C1 segment of cervical spinal cord (tissue), 14 donors: ENCODE measurements at places on chromosomes 11 and 22.

- DNase-seq = no peak
These were observed 23.7 kb upstream of the MICAL3 start for GRCh38 chr22:18048041-18048440.

DNA sequence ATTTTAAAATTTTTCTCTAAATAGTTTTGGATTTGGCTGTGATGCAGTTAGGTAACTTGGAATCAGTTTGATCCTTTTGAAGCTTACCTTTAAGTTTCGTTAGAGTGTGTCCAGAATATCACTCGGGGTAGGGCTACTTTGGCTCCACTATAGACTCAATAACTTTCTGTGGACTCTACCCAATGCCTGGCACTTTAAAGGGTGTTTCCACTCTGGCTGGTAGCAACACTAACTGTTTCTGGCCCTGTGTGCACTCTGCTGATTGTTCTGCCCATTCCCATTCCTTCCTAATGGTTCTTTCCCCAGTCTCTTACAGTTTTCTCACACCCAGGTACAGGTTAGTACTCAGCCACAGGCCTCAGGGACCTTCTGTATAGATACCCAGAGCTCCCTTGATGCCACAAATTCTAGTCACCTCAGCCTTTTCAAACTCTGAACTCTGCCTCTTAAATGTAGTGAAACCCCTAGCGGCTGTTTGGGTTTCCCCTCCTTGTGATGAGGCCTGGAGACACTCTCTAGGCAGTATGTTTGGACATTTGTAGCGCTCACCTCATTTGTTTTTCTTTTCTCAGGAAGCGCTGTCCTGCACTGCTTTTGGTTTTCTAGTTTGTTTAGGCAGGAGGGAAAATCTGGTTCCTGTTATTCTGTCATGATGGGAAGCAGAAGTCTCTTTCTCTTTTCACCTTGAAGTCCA, 16.8 kb downstream of the CUL5 start:
- no peak for DNase-seq

DNA sequence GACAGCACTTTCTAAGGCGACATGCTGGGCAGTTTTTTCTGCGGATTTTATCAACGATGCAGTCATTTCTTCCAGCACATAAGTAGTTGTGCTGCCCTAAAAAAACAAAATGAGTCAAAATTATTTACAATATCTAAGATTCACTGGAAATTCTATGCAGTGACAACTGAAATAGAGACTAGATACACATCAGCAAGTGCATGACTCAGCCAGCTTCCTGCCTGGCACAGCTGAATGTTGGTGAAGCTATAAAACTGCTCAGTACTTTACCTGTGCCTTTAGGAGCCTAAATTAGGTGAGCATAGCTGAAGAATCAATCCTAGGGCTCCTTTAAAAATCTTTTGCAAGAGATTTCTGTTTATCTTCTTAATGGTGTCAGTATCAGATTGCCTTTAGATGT, 37.8 kb downstream of the PGR start:
- DNase-seq = no peak

GRCh38 chr11:15607361-15608036, 492.8 kb downstream of the INSC start:
- DNase-seq = no peak

- no peak for DNase-seq
These were observed 1.6 kb downstream of the SESN3 start for GRCh38 chr11:95229199-95229992.

- DNase-seq = no peak
These were observed 53.2 kb downstream of the IRAG1 start for GRCh38 chr11:10640308-10640707.

GRCh38 chr11:111741751-111742150, 24.4 kb downstream of the PPP2R1B start:
- DNase-seq = no peak

DNA sequence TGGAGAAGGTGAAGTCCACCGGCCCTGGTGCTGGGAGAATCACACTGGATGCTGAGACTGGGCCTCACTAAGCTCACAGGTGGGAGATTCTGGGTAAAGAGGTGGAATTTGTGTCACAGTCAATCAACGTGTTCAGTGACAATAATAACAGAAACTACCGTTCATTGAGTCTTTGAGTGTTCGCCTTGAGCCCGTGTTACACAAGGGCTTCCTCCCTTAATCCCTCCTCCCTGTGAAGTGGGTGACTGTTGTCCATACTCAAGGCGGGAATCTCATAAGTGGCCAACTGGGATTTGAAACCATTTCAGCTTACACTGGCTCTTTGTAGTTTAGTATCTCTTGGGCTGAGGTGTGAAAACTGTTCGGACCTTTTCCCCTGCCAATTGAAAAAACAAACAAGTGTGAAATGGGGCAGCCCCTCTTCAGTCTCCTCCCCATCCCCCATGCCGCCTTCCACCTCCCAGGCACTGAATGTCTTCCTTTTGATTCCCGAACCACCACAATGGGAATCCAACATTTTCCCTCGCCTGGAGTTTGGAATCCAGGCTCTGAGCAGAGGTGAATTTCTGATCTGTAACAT, 502.4 kb downstream of the MIAT start:
- no peak for DNase-seq

DNA sequence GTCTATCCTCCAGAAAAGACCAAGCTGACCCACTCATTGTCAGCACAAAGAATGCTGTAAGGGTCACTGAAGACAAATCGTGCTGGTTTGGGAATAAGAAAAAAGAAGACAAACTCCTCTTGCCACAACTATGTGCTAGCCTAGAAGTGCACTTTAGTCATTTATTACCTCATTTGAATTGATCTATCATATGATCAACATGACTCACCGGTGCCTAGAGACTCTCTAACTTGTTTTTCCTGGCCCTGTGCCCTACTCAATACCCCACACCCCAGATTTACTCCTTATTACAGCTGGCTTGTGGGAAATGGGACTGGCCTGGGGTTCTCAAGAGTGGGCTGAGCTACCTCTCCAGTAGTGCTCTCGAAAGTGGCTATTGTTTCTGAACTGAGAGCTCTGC, 35.9 kb upstream of the HORMAD2 start:
- DNase-seq = no peak

GRCh38 chr11:74463216-74463615, 4.1 kb downstream of the KCNE3 start:
- no peak for DNase-seq

DNA sequence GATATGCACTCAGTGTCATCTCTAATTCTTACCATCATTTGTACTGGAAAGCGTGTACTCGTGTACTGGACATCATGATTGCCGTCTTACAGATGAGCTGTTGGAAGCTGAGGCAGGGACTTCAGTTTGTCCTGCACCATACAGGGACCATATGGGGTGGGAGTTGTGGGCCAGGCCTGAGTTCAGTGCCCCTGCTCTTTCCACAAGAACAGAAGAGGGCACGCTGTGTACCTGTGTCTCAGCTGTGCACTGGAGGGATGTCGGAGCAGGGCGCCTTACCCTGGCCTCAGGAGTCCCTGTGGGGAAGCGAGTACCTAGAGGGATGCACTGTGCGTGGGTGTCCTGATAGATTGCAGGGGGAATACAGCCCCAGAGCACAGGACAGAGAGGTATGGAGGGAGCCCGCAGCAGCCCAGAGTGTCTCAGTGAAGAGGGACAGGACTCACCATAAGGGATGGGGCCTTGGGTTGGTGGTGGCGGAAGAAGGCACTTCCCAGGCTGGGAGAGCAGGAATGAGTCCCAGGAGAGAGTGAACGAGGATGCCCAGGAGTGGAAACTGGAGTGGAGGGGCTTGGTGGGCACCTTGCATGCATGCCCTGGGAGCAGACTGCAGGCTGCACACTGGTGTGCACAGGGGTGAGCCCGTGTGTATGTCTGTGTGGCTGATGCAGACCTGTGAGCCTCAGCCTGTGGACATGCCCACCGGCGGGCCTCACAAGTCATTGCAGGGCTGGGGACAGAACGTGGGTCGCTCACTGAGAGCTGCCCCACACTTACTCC, 329.7 kb downstream of the TBC1D22A start:
- no peak for DNase-seq

- no peak for DNase-seq
These were observed 329.6 kb upstream of the B3GAT1 start for GRCh38 chr11:134741453-134742223.

DNA sequence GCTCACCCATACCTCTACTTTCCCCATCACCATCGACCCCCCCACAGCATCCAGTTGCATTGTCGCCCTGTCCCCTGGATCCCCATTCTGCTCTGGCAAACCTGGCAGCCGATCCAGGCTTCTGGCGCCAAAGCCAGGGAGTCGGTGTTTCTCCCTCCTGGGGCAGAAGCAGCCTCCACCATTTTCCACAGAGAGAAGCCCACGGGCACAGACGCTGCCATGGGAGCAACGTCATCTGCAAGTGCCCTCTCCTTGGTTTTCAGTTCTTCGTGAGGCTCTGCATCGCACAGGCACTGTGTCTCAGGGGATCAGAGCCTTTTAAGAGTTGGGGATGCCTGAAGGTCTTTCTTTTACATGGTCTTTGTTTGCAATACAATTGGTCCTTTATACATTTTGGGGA, 2.3 kb downstream of the YPEL4 start:
- no peak for DNase-seq

- DNase-seq = no peak
These were observed 6.5 kb upstream of the SPON1 start for GRCh38 chr11:13955971-13956421.

DNA sequence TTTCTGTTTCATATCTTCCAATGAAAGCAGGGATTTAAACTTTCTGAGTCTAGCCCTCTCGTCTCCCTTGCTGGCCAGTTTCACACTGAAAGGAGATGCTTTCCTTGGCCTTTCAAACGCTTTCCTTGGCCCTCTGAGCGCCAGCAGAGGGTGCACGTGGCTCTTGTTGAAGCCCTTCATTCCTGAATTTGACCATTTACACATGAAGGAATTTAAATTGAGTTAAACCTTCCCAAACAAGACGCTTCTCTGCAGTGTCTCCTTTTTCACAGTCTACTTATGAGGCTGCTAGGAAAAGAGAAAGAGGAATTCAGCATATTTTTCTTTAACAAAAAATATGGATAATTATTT, 21.6 kb downstream of the NNMT start:
- no peak for DNase-seq

DNA sequence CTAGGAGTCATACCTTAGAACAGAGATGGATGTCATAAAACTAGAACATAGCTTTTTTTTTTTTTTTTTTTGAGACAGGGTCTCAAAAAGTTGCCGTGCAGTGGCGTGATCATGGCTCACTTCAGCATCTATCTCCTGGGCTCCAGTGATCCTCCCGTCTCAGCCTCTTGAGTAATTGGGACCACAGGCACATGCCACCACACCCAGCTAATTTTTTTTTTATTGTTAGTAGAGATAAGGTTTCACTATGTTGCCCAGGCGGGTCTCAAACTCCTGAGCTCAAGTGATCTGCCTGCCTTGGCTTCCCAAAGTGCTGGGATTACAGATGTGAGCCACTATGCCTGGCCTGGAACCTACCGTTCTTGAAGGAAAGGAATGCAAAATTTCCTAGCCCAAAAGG, 8.8 kb upstream of the CEP295 start:
- no peak for DNase-seq

- no peak for DNase-seq
These were observed 1.7 kb upstream of the JAM3 start for GRCh38 chr11:134066943-134067885.

GRCh38 chr11:60977836-60978235, 6.4 kb downstream of the CD6 start:
- DNase-seq = no peak

GRCh38 chr11:92765082-92765840, 204.2 kb upstream of the MTNR1B start:
- DNase-seq = no peak

DNA sequence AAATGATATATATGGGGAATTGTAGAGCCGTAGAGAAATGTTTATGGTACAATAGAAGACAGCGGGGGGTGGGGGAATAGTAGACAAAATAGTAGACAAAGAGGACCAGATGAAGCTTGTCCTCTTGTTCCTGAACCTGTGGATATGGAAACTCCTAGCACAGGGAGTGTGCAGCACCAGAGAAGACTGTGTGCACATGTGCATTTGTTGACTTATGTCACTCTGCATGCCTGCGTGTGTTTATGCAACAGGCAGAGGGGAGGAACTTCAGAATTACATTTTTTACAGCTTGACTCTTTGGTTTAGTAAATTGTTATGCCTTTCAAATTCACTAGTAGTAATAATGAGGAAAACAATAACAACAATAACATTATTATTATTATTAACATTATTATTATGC, 36.0 kb downstream of the TENM4 start:
- DNase-seq = no peak

- DNase-seq = no peak
These were observed 13.5 kb upstream of the CASTOR1 start for GRCh38 chr22:30302810-30303138.

DNA sequence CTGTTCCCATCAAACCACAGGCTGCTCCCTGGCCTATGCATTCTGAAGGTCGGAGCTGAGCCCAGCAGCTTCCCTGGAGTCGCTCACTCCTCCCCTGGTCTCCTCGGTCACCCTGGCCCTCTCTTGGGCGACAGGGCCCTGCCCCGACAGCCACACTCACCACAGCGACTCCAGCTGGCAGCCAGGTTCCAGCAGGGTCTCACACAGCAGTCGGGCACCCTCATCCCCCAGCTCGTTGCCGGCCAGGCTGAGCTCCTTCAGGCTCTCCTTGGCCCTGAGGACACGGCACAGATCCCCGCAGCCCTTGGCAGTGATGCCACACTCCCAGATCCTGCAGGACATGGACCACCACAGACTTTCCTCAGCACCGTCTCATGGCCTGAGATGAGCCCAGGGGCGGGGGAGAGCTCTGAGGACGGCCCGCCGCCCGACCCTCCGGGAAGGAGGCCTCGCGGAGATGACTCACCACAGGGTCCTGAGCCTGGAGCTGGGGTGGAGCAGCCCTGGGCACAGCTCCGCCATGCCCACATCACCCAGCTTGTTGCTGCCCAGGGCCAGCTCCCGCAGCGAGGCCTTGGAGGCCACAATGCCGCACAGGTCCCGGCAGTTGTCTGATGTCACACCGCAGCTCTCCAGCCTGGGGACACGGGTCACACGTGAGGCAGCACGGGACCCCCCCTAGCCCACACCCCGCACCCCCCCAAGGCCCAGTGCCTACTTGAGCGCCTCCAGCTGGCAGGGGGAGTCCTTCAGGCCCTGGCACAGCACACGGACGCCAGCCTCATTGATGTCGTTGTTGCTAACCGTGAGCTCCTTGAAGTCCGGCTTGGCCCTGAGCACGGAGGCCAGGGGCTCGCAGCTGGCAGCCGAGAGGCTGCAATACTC, 8.5 kb downstream of the RNH1 start:
- no peak for DNase-seq

- DNase-seq = no peak
These were observed 44.7 kb upstream of the CXCR5 start for GRCh38 chr11:118838905-118839553.

- no peak for DNase-seq
These were observed 460.5 kb downstream of the LRRC4C start for GRCh38 chr11:40998920-40999319.

GRCh38 chr11:116326146-116326545, 446.6 kb downstream of the BUD13 start:
- no peak for DNase-seq

- DNase-seq = no peak
These were observed 61.4 kb upstream of the KIRREL3 start for GRCh38 chr11:127061947-127062346.

- DNase-seq = no peak
These were observed 61.3 kb upstream of the PRODH start for GRCh38 chr22:18997306-18997924.

GRCh38 chr11:100072131-100072530, 615.0 kb upstream of the ARHGAP42 start:
- DNase-seq = no peak
